ENCODE measurements at places on chromosomes 1 and 21.
A peak's percentile ranks its signal among the peaks of the same experiment; 100 is the strongest.

- DNase-seq, result no peak
Measured at GRCh38 chr1:18419113-18419844, 61.5 kb upstream of the KLHDC7A start.

GRCh38 chr1:67700692-67701410 lies 15.8 kb downstream of the GADD45A start:
- peak; percentile 55 for DNase-seq

- DNase-seq, result no peak
Measured at GRCh38 chr1:44119525-44119924, 904 bp downstream of the KLF17 start.

GRCh38 chr1:202029171-202029665 lies 18.8 kb downstream of the ELF3 start:
- DNase-seq, result peak; percentile 78

DNA sequence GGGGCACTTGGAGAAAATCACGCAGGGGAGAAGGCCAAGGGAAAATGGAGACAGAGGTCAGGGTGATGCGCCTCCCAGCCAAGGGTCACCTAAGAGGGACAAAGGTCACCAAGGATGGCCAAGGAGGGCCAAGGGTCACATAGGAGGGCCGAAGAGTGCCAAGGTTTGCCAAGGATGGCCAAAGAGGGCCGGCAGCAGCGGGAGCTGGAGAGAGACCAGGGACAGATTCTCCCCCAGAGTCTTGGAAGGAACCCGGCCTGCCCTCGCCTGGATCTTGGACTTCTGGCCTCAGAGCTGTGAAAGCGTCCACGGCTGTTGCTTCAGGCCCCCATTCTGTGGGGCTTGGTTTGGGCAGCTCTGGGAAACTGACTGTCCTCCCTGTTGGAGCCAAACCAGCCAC lies 25.6 kb upstream of the ARHGEF16 start:
- no peak for DNase-seq

DNA sequence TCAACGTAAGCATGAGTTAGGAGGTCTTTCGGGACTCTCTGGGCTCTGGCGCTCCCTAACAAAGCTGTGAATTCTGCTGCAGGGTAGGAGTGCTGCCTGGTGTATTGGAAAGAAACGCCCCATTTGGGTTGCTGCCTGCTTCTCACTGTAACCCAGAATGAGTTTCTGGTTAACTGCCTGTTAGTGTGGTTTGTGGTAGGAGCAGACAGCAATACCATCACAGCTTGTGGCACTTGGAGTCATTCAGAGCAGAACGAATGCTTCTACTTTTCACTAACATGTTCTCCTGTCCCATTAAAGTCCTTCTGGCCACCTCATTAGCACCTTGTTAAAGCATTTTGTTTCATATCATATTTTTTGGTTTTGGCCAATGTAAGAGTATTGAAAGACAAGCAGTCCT lies 18.1 kb downstream of the MAP3K7CL start:
- peak; percentile 33 for DNase-seq

GRCh38 chr1:156241311-156241811 lies 623 bp upstream of the BGLAP start:
- peak; percentile 82 for DNase-seq

DNA sequence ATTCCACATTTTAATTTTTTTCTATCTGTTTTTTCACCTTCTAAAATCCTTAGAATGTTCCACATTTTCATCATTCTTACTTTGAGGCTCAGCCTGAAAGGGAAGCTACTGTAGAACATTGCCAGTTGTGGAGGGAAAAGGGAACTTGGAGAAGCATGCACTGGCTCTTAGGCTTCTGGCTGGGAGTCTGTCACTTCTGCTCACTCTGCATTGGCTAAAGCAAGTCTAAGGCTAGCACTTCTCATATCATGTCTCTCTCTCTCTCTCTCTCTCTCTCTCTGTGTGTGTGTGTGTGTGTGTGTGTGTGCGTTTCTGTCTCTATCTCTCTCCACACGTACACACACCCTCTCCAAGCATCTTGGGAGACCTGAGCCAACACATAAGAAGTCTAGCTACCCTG lies 49.6 kb upstream of the ADAR start:
- no peak for DNase-seq

- DNase-seq, result peak; percentile 58
Measured at GRCh38 chr1:171743081-171743870, 1.4 kb upstream of the VAMP4 start.

DNA sequence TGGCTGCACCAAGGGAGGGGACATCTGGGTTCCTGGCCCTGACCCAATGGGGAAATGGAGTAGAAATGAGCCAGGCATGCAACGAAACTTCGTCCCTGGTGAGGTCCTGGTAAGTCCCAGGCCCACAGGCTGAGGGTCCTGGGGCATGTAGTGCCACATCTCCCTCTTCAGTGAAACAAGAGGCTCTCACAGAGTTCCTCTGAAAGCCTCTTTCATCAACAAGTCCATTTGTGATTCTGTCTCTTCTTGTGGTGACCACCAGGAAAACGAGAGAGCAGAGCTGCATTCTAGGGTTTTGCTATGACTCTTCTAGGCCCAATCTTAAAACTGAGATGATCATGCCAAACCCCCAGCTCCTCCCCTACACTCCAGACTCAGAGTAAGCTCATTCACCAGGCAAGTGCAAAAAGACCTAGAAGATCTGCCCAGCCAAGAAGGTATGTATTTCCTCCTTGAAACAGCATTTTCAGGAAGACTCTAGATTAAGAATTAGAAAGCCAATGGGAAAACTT lies 24.3 kb upstream of the RNF220 start:
- DNase-seq, result no peak

- no peak for DNase-seq
Measured at GRCh38 chr1:66022904-66023620, 230.4 kb downstream of the PDE4B start.

All from HT1080 (cell line).